H9 (cell line): ENCODE measurements at places on chromosomes 4 and X.

DNA sequence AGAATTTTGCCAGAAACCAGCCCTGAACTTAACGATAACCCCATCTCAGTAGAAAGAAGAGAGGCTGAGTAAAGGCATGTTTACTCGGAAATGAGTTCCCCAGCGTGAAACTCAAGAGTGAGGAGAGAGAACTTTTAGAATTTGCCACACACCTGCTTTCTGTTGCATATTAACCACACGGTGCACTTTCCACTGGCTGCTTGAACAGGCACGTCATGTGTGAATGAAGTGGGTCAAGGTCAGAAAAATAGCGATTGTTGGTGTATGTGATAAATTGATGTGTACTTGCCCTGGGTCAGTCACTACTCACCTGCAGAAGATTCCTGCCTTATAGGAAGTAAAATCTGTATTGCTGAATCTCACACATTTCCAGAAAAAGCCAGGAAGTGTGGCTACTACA, 395.7 kb downstream of the TRIML1 start:
- no peak for DNase-seq

DNA sequence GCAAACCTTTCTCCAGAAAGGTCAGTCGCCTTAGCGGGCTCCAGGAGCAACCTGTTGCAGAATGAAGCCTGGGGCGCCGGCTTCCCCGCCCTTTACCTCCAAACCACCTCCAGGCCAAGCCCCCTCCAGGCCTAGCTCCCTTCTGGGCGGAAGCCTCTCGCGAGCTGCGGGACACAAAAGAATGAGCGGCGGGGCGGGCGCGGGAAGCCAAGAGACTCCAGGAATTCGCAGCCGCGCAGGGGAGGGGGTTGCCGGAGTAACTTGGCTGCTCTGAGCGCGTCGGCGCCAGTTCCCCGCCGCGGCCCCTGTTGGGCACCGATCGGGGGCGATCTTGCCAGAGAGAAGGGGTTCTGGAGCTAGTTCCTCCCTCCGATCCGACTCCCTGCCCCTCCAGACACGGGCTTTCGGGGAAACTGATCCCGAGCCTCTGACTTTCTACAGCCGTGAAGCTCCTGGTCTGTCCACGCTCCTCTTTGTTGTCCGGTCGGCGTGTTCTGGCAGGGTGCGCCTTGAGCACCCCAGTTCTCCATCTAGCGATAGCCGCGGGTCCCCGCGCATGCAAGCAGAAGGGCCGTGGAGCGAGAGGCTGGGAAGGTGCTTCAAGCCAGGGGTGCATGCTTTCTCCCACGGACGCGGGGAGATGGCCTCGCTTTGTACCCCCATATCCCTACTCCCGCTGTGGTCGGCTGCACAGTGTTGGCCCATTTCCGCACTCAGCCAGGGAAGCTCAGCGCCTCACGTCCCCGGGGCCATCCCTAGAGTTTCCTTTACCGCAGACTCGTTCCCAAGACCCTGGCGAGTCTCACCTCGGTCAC, 1.2 kb downstream of the PROM1 start:
- peak; percentile 90 for DNase-seq

GRCh38 chr4:74366367-74366911, 1.5 kb downstream of the EREG start:
- no peak for DNase-seq

DNA sequence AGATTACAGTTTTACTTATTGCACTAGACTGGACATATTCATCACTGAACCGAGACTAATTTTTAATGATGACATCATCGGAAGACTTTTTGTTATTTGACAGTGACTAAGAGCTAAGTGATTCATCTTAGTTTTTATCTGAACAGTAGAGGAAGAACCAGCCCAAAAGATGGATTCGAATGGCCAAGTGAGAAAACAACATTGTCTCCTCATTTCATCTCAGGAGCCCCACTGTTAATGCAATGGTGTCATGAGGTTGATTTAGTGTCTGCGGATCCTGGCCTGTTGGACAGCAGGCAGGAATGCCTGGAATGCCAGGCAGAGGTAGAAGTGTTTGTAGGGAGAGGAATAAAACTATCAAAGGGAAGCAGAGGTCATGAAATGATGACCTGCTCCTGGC, 37.8 kb upstream of the HPF1 start:
- DNase-seq, result no peak

DNA sequence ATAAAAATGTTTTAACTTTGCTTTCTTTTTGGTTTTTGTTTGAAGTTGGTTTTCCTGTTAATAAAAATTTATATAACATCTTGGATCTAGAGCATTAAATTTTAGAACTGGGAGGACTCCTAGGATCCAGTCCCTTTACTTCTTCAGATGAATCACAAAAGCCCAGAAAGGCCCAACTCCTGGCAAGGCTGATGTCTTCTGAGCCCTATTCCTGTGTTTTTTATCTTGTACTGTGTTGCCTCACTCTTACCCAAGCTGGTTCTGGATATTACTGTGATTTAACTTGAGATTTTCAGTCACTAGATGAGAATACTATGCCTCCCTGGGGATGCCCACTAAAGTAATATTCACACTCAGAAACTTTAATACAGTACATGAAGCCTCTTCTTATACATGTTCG, 127.1 kb upstream of the GALNT7 start:
- no peak for DNase-seq

DNA sequence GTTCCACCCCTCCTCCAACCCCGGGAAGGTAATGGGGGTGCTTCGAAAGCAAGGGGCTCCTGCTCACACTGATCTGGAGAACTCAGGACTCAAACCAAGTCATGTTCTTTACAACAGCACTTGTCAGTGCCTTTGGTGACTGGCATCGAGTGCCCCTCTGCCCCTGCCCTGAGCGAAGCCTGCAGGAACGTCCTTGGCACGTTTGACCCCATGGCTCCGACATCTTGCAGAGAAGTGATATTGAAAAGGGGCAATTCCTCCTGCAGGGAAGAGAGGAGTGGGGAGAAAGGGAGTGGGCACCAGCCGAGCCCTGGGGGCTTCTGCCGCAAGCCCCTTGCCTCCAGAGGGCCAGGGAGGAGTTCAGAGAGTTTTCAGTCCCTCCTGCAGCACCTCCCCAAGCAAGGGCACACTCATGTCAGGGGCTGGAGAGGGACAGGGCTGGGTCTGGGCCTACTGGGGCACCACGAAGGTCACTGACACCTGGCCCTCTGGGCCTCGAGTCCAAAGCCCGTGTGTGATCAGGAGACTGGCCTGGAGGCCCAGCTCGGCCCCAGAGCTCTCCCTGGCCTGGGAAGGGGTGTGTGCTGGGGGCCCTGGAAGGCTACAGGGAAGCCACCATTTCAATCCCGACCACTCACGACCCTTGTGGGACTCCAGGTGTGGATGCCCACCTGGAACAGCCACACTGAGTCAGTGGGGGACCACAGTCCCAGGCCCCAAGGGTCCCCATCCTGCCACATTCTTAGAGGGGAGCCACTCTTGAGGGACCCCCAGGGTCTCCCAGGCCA, 94.9 kb upstream of the NKX1-1 start:
- DNase-seq, result no peak

DNA sequence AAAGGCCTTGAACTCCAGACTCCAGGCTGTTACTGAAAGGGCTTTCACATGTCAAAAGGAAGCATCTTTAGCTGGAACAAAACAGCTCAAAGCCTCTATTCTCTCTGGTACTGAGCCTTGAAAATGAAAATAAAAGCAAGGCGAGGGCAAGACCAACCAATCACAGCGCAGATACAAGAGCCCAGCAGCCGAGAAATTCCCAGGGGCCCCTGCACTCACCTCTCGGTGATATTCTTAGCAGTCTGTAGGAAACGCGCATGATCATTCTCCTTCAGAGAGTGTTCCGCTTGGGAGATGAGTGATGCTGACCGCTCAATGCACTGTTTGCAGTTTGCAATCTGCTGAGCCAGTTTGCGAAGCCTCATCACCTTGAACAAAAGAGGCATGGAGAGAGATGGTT, 138.1 kb downstream of the MID1 start:
- no peak for DNase-seq

DNA sequence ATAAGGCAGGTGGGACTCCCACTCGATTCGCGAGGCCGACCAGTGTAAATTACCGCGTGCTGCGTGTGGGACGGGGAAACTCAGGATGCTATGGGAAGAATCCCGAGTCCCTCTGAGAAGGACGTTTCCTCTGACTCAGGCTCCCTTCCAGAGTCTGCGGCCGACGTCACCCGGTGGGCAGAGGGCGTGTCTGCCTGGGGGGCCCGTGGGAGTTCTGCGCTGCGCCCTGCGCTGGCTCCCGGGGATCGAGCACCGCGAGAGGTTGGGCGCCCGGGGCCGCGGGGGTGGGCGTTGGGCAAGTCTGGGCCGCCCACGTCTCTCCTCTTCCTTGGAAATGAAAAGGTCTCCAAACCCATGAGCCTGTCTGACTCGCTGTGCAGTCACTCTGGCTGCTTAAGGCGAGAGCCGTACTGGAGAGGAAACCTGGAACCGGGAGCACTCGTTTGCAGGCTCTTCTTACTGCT, 568 bp downstream of the NIPAL1 start:
- DNase-seq, result peak; percentile 79

DNA sequence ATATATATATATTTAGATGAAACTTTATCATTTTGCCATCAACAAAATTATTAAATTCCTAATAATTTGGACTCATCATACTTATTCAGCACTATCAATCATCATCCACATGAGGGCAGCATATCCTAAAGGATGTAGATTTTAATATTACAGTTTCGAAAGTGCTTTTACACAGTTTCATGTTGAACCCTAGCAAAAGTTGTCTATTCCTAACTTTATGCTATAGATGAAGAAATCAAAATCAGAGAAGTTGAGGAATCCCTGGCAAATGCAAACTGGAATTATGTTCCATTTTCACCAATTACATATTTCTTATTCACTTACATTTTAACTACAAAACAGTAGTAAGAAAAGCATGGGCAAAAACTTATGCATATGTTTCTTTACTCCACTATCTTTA, 36.6 kb upstream of the UGT2A1 start:
- DNase-seq, result no peak

DNA sequence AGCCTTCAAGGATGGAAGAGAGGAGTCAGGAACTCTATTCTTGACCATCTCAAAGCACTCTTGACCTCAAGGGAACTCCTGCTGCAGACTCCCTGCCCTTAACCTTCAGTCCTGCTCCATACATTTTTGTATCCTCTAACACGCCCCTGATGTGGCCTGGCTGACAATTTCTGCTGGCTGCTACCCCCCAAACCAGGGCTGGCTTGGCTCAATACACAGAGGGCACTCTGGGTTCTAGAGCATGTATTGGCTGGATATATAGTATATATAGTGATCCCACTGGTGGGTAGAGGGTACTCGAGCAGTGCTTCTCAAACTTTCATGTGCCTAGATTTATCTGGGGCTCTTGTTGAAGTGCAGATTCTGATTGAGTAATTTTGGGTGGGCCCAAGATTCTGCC, 101.9 kb downstream of the SMIM20 start:
- DNase-seq, result no peak

DNA sequence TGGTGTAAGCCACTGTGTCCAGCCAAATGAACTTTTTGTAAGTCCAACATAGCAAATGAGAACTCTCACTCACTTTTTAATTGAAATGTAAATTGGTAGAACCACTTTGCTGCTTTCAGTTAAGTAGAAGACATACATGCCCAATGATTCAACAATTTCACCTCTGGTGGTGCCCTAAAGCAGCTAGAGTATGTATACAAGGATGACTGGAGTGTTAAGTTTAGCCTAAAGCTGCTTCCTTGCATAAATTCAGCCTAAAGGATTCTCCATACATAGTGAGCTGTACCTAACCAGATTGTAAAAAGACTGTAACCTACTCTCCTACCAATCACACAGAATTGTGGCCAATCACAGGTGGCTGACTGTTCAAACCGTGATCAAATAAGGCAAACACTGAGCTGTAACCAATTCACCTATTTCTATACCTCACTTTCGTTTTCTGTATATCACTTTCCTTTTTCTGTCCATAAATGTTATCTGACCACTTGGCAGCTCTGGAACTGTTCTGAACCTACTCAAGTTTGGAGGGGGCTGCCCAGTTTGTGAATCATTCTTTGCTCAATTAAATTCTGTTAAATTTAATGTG, 39.9 kb downstream of the PDS5A start:
- no peak for DNase-seq

DNA sequence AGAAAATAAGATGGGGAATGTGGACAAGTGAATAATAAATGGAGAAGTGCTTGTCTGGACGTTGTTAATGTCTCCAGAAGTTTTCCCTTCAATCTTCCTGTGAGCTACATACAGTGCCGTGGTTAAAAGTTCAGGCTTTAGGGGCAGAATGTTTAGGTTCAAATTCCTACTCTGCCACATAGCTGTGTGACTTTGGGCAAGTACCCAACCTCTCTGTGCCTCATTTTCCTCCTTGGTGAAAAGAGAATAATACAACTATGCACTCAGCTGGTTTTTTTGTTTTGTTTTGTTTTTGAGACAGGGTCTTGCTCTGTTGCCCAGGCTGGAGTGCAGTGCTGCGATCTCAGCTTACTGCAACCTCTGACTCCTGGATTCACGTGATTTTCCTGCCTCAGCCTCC, 143.5 kb downstream of the CHIC2 start:
- no peak for DNase-seq
